CD4-positive, alpha-beta memory T cell (primary cell): ENCODE measurements at places on chromosomes 13 and 19. TPM values are rescaled to one million over a fixed set of nuclear protein-coding genes. Genes with fewer than 3 reads are reported as not detected.

ZNF837 gene
- total RNA-seq, result 3.5 TPM

SPACA4 gene
- not detected for total RNA-seq

KASH5 gene
- 0.23 TPM for total RNA-seq

MCEMP1 gene
- total RNA-seq, result not detected

TNFSF9 gene
- total RNA-seq, result 0.64 TPM

C1QTNF9B gene
- total RNA-seq, result not detected

DNA sequence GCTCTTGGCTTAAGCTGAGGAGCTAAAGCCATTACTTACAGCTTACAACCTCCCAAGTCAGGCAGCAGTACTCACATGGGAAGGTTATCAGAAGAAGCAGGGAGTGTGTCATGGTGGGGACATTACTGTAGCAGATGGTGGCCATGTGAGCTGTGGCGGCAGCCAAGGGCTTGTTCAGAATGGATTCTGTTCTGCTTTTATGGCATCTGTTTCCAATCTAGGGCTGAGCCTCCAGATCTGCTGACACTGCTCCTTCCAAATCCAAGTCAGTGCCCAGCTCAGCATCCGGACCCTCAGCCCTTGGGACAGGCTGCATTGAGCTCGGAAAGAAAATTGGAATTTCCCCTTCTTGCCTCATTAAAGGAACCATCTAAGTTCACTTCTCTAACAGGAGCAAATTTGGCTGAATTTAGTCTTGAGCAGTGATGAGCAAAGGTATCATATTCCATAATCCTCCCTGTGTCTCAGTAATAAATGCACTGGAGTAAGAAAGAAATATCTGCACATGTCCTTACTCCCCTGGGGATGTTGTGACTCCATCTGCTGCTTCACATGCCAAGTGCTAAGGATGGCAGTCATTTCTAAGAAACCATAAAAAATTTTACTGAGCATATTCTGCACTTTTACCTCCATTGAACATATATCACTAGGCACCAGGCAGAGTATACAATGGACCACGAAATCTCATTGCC is 73.9 kb downstream of the KCTD12 start:
- H3K4me3 ChIP-seq, result no peak overlapping the region
- DNase-seq, result no peak
- H3K36me3 ChIP-seq, result no peaks in the 10 kb centered on the region

- DNase-seq, result no peak
- no peaks in the 10 kb centered on the region for H3K27me3 ChIP-seq
- H3K4me1 ChIP-seq, result no peaks in the 10 kb centered on the region
Observed at GRCh38 chr13:56563663-56564062, 577.1 kb upstream of the PRR20A start.

DNA sequence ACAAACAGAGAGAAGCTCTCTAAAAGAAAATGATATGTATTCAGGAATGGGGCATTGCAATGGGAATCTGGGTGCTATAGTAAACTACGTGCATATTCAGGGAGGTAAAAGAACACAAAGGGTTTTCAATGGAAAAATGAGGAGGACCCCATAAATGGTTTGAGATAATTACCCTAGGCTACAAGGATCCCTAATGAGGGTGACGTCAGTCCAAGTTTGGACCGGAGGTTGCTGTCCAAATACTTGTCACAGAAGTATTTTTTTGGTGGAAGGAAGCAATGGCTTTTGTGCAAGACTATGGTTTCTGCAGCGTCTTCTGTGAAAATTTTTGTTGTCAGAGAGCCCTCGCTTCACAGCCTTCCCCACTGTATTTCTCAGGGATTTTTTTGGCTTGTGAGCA is 995 bp upstream of the CEACAM18 start:
- no peak for DNase-seq
- no peaks in the 10 kb centered on the region for H3K36me3 ChIP-seq
- peaks cover 4% of the 10 kb centered on the region for H3K27me3 ChIP-seq
- no peak overlapping the region for H3K4me3 ChIP-seq
- H3K4me1 ChIP-seq, result no peaks in the 10 kb centered on the region

- peak; percentile 51 for DNase-seq
- H3K4me1 ChIP-seq, result no peaks in the 10 kb centered on the region
- no peak overlapping the region for H3K4me3 ChIP-seq
- H3K27me3 ChIP-seq, result no peaks in the 10 kb centered on the region
Observed at GRCh38 chr19:47697863-47698609, 15.2 kb upstream of the EHD2 start.

DNA sequence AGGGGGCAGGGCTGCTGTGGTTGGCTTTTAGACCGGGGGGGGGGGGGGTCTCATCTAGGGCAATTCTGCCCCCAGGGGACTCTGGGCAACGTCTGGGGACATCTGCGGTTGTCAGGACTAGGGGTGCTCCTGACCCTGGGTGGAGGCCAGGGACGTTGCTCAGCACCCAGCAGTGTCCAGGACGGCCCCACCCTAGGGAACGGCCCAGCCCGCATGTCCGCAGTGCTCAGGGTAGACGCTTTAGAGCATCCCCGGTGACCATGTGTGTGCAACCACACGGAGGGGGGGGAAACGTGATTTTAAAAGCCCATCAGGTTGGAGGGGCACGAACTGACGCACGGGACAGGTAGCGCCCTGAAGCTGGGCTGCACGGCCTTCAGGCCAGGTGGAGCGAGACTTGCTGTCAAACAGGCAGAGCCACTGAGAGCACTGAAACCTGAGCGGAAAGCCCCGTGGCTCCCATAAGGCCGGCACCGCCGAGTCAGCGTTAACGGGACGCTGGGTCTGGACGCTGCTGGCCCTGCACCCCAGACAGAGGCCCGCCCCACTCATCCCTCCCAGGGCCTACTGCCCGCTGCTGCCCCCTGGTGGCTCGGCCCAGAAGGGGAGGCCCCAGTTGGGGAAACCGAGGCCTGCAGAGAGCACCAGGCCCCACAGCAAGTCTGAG is 8.3 kb downstream of the CACTIN start:
- H3K27me3 ChIP-seq, result no peaks in the 10 kb centered on the region
- H3K4me1 ChIP-seq, result no peaks in the 10 kb centered on the region
- peaks cover 4% of the 10 kb centered on the region for H3K36me3 ChIP-seq
- DNase-seq, result peak; percentile 33
- H3K4me3 ChIP-seq, result no peak overlapping the region
- H3K27ac ChIP-seq, result no peak overlapping the region

DNA sequence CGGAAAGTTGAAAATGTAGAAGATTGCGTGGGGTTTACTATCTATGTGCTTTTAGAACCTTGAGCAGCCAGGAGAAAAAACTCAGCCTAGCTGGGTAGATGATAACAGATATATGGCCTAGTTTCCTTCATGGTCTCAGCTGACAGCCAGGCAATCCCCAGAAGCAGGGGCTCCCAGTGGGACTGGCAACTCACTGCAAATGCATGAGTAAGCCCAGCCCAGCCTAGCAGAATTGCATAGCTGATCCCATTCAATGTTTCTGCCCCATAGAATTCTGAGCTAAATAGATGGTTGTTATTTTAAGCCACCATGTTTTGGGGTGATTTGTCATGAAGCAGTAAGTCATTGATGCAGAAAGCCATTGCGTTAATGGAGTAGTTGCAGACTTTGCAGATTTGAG is 108.5 kb downstream of the ERCC5 start:
- no peaks in the 10 kb centered on the region for H3K27me3 ChIP-seq
- H3K4me1 ChIP-seq, result no peaks in the 10 kb centered on the region
- H3K4me3 ChIP-seq, result no peak overlapping the region
- H3K27ac ChIP-seq, result no peak overlapping the region

DNA sequence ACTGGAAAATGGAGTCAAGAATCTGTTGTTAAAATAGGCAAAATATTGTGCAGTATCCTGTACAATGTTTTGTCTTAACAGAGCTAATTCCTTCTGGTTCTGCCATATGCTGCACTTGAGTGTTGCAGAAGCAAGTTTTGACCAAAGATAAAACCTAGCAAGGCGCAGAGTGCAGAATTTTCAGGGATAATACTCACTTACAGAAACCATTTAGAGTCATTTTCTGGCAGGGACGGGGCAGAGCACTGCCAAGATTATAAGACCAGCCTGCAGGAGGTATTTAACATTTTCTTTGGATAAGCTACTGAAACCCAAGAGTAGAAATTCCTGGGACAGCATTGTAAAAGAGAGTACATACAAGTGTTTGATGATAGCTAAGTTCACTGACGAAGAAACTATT is 159.5 kb upstream of the EDNRB start:
- H3K4me1 ChIP-seq, result no peaks in the 10 kb centered on the region
- H3K36me3 ChIP-seq, result no peaks in the 10 kb centered on the region
- H3K4me3 ChIP-seq, result no peak overlapping the region
- DNase-seq, result no peak
- H3K27me3 ChIP-seq, result no peaks in the 10 kb centered on the region

GRCh38 chr19:3370214-3370720 is 3.9 kb downstream of the NFIC start:
- DNase-seq, result no peak
- no peaks in the 10 kb centered on the region for H3K36me3 ChIP-seq
- H3K27ac ChIP-seq, result no peak overlapping the region
- H3K4me1 ChIP-seq, result peaks cover 14% of the 10 kb centered on the region
- H3K4me3 ChIP-seq, result no peak overlapping the region

DNA sequence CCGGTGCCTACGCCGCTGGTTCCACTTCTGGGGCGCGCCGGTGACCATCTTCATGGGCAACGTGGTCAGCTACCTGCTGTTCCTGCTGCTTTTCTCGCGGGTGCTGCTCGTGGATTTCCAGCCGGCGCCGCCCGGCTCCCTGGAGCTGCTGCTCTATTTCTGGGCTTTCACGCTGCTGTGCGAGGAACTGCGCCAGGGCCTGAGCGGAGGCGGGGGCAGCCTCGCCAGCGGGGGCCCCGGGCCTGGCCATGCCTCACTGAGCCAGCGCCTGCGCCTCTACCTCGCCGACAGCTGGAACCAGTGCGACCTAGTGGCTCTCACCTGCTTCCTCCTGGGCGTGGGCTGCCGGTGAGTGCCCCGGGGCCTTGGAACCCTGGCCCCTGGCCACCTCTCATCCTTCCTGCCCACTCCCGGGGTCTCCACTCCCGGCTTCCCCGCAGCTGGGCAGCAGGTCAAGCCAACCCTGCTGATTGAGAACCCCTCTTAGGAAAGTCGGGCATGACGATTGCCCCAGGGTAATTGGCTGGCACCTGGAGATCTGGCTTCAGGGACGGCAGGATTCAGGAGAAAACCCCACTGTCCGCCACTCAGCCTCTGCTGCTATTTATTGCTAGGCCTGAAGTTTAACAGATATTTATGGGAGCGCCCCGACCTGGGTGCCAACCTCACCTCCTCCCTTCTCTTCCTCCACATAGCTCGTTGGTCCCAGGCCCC is 39.1 kb downstream of the TRPM4 start:
- H3K4me1 ChIP-seq, result no peaks in the 10 kb centered on the region
- no peaks in the 10 kb centered on the region for H3K36me3 ChIP-seq
- no peaks in the 10 kb centered on the region for H3K27me3 ChIP-seq

GRCh38 chr19:18208098-18208951 is 4.5 kb upstream of the RAB3A start:
- H3K36me3 ChIP-seq, result no peaks in the 10 kb centered on the region
- no peaks in the 10 kb centered on the region for H3K27me3 ChIP-seq
- peaks cover 13% of the 10 kb centered on the region for H3K4me1 ChIP-seq
- H3K4me3 ChIP-seq, result no peak overlapping the region
